Neural crest cell (in vitro differentiated cells): ENCODE measurements at places on chromosomes 6 and 20.

DNA sequence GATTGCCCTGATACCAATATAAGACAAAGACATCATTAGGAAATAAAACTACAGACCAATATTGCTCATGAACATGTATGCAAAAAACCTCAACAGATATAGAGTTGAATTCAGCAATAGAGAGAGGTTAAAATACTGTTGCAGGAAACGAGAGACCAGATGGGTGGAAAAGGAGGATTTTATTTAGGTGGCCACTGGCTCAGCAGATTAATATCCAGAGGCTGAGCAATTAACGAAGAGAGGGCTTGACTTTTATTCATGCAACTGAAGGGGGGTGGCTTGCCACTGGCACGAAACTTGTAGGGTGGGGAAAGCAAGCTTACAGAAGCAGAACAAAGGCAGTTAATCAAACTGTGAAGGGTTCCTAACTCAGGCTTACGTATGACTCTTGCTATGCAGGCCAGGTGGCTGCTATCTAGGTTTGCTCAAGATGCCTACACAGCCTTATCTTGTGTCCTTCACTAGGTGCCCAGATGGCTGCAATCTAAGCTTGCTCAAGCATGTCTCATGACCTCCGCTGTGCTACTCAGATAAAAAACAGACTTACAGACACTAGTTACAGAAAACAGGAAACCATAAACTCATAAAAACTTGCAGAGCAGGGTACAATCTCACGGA, 126.4 kb downstream of the MMUT start:
- no peak for DNase-seq

- DNase-seq = no peak
These were observed 32.5 kb downstream of the ADGRF1 start for GRCh38 chr6:47009583-47009982.

DNA sequence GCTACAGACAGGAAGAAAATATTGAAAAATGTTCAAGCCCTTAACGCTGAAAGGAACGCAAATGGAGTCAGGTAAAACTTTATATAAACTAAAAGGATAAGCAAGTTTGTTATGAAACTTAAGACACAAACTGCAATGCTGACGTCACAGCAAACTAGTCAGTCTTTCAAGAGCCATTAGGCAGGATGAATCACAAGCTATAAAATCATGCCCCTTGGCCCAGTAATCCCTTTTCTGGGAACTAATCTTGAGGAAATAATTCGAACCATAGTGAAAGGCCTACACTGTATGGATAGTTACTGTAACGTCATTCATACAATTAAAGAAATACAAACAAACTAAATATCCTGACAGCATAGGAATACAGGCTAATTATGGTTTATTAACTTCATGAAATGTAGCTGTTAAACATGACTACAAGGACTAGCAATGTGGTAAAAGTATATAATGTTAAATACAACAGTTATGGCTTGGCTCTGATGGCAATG, 42.7 kb upstream of the HINT3 start:
- no peak for DNase-seq

DNA sequence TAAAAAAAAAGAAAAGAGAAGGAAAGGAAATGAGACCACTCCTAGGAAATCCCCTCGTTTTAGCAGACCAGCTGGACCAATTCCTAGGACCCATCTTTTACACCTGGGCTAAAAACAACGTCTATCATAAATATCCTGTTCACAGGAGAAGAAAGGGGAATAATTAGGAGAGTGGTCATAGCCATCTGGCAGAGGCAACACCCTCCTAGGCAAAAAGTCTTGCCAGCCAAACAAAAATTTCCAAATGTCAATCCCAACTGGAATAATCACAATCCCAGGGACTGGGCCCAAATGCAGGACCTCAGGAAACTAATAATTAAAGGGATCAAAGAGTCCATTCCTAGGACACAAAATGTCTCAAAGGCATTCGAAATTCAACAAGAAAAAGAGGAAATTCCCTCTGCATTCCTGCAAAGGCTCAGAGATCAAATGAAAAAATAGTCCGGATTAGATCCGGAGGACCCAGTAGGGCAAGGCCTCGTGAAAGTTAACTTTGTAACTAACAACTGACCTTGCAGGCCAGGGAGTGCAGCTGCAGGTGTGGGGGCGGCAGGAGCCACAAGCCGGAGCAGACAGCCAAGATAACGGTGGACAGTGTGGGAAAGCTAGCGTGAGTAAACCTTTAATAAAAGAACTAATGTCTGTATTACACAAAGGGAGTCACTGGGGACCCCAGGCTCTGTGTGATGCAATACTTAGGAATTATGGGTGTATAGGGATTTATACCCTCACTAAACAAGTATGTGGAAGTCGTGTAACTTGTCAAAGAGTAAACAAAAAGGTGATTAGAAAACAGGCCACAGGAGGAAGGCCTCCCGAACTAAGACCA, 11.7 kb downstream of the LCA5 start:
- DNase-seq = no peak

- no peak for DNase-seq
These were observed 47.1 kb downstream of the STX7 start for GRCh38 chr6:132465530-132466485.

- no peak for DNase-seq
These were observed 674.6 kb upstream of the MARCKS start for GRCh38 chr6:113182370-113183141.

DNA sequence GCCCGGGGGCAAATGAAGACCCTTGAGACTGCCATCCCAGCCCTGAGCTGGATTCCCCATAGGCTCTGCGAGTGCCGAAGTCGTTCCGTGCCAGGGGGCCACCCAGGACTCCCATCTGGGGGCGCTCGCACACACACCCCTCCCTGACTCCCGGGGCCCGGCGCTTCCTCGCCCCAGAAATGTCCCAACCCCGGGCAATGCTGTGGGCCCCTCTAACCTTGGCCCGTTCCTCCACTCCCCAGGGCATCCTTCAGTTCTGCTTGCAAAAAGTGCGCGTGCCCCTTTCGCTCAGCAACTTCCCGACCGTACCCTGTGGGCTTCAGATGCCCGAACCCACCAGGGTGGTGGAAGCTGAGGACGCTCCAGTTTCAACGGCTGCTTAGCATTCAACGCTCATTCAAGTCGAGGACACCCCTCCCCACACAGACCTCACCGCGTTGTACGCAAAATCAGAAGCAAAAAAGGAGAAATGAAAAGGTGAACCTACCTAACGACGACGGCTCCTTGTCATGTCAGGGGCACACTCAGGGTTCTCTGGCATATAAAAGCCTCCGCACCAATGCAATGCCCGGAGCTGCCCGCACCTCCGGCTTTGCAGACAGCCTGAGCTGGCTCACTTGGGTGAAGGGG, 25.3 kb downstream of the RIPOR2 start:
- DNase-seq = no peak

GRCh38 chr20:4999788-5000187, 1.5 kb downstream of the SLC23A2 start:
- no peak for DNase-seq

DNA sequence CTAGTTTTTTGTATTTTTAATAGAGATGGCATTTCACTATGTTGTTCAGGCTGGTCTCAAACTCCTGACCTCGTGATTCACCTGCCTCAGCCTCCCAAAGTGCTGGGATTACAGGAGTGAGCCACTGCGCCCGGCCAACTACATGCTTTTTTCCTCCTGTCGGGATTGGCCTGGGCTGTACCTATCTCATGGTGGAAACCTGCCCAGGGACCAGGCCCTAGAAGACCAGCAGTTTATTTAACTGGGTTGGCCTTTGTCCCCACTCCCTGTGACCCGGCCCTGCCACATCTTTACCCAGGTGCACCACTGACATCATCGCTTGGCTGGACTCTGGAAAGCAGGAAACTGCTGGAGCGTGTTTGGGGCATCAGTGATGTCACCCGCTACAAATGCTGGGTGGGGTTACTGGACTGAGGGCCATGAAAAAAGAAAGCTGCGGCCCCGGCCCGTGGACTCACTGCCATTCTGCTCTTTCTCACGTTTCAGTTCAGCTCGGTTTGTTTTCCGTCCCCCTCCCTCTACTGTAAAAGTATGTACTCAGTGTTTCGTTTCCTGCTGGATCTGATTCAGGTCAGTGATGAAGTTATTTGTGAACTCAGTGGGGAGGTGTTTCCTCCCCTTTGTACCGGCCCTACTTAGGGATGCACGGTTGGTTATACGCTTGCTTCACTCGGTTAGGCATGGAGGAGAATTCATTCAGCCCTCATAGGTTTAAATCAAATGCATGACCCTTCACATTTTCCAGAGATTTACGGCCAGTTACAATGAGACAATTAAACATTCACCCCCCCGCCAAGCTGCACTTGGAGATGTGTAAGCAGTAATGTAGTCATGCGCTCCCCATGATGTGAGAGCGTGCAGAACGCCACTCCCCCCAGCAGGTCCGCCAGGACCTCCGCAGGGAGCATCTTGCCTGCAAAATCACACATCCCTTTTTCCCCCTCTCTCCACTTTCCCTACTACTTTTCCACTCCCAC, 179.3 kb downstream of the MTHFD1L start:
- DNase-seq = no peak

- DNase-seq = no peak
These were observed 3.3 kb upstream of the LIME1 start for GRCh38 chr20:63733117-63733516.

DNA sequence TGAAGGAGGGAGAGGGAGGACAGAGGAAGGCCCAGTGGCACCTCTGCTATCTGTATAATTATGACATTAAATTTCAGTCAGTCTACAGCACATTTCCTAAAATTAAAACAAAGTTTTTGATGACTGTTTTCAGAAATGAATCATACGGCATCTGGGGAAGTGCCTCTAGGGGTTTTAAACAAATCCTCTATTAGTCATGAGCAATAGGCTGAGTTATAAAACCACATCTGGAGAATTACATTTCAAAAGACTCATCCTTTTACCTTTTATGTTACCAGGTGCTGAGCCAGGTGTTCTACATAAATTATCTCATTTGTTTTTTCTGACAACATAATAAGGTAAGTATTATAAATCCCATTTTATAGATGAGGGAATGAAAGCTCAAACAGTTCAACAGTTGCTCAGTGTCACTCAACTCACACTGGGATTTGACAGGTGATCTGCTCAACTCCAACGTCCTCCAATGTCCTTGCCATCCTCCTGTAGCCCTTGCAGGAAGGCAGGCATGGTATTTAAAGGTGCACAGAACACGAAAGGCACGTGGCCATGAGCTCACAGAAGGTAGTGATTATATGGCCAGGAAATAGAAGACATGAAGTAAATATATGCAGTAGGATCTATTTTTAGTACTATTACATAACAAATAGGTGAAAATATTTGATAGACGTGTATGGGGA, 184.2 kb upstream of the MAN1A1 start:
- DNase-seq = no peak

GRCh38 chr6:155273431-155273830, 9.6 kb downstream of the CLDN20 start:
- DNase-seq = no peak

DNA sequence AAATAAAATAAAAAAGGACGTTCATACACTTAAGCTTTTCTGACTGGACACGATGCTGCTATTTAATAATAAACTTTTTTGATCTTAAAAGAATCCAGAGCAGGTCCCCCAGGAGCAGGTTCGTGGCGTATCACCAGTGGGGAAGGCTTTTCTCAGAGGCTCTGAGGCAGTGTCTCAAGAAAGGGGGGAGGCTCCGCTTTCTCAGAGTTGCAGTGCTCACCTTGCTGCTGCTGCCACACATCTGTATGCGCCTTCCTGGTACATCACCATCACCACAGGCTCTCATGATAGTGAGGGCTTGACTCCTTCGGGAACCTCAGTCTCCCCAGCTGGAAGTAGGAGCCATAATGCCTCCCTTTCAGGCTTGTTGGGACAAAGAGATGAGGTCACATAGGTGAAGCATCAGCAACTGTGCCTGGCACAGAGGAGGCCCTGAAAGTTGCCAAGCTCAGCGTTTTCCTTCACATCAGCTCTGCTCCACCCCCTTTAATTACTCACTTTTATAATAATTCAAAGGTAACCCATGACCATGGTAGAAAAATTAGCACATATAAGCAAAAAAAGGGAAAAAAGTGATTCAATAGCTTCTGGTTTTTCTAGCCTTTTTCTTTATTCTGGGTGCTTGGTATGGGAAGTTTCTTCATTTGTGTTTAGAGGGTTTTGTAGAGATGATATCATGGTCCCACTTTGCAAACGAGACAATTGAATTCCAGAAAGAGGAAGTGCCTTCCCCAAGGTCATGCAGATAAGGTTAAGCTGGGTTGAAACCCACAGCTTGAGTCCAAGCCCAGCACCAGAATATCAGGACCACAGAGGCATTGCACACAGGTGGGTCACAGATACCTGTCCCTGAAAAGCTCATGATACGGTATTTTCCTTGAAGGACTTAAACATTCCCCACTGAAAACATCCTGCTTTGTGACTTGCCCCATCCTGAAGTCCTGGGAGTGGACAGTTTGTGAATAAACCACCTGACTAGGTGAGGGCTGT, 24.5 kb downstream of the SRSF3 start:
- no peak for DNase-seq

- no peak for DNase-seq
These were observed 42.8 kb downstream of the MYH7B start for GRCh38 chr20:34998331-34998950.

GRCh38 chr20:50129662-50130355, 16.9 kb upstream of the UBE2V1 start:
- no peak for DNase-seq

DNA sequence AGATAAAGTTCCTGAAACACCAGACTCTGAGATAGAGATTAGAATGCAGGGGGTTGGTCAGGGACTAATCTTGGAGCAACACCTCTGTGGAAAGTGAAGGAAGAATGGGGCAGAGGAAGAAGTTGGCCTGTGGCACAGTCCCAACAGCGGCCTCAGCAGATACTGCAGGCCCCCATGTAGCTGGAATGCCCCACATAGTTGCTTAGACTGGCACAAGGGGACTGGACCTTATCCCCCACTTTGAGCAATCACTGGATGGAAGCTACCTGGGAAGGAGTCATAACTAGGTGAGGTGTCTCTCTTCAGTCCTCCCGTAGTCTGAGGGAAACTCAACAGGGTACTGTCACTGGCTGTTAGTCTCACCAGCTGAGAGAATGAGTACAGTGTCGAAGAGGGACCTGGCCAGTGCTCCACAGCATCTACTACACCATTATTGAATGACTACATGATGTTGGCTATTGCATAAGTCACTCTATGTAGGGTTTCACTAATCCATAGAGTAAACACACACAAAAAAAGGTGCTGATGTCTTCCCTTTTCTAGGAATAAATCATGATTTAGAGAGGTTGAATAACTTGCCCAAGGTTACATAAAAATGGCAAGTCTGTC, 47.5 kb downstream of the ADGRG6 start:
- no peak for DNase-seq

- no peak for DNase-seq
These were observed 45.0 kb downstream of the FAM83B start for GRCh38 chr6:54891536-54891935.
